ENCODE measurements at places on chromosomes 7 and 10.

GRCh38 chr10:119919271-119919670 is 26.7 kb downstream of the SEC23IP start:
- DNase-seq, result no peak

DNA sequence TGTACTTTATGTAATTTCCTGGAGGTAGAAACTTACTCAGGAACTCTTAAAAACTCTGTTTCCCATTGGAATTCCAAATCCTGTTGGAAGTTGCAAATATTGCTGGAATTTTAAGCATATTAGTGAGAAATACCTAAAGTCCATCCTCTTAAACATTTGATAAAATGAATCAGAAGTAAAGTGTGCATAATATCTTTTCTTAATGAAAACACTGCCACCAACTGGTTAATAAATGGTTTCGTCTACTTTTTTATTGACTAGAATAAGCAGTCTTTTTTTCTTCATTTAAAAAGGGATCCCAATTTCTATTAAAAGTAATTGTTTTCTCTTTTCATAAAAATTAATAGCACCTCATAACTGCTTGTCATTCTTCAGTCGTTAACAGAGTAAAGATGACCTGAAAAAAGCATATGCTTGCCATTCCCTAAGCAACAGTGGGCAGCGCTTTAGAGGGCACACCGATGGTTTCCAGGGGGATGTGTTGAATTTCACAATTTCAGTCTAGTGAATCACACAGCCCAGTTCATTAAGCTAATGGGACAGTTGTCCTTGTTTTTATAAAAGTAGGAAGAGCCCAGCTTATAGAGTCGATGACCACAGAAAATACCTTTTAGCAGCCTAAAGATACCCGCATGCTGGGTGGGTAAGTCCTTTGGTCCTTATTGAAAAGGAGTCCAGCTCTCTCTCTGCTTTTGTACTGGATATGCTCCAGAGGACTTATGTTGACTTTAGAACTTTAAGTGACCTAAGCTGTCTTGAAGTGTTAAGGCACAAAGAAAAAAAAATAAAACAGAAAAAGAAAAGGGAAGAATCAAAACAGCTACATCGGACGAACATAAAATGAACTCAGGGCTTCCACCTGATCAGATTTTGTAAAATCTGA is 28.5 kb downstream of the NPS start:
- no peak for DNase-seq

DNA sequence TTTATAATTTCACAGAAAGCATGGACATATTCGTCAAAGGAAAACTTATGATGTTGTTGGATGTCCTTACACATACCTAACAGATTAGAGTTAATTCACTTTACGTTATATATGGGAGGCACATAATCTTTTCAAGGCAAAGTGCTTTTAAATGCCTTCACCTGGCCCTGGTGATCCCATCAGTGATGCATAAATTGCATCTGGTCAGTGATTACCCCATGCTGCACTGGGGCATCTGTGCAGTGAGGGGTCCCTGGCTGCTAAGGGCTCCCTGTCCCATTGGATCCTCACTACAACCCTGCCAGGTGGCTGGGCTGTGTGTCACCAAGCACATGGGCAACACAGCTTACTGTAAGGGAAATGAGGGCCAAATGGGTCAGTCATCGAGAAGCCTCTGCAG is 441.1 kb downstream of the RPS24 start:
- DNase-seq, result no peak

DNA sequence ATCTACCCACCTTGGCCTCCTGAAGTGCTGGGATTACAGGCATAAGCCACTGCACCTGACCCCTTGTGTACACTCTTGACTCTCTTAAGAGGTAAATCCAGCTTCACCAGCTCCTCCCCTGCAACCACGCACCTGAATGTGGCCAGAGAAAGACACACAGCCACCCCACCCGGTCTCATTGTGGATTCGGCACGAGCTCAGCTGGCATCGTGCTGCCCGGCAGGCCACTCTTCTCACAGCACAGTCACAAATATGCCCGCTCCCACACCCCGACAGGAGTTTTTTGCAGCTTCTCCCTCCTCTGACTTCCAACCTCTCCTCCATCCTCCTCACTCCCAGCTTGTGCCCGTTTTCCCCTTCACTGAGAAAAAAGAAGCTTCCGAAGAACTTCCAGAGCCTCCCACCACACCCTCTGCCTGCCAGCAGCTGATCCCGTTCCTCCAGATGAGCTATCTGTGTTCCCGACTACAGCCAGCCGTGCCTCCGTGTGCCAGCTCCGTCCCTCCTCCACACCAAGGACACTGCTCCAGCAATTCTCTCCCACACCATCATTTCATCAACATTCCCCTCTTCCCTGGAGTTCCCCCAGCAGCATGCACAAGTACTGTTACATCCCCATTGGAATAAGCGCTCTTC is 8.0 kb upstream of the SMARCD3 start:
- DNase-seq, result no peak

DNA sequence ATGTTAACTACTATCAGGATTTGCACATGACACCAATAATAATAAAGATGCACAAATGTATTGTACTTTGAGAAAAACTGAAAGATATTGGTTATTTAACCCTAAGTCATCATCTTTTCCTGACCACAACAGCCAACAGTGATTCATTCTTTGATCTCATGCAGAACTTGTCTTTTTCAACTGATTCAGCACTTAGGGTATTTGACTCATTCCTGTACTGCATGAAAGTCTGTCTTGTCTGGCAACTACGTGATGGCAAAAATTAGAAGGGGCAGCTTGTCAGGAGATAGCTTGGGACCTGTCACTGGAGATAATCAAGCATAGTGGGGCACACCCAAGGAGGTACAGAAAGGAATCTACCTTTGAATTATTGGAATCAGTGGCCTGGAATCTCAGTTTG is 77.8 kb upstream of the LRRC17 start:
- no peak for DNase-seq

GRCh38 chr10:119176166-119176565 is 2.4 kb downstream of the PRDX3 start:
- no peak for DNase-seq

GRCh38 chr10:11353006-11353896 is 258.2 kb downstream of the USP6NL start:
- DNase-seq, result no peak

- DNase-seq, result no peak
Observed at GRCh38 chr7:45718464-45719330, 144.5 kb downstream of the ADCY1 start.

- no peak for DNase-seq
Observed at GRCh38 chr7:27112955-27113949, 10.8 kb upstream of the HOXA2 start.

DNA sequence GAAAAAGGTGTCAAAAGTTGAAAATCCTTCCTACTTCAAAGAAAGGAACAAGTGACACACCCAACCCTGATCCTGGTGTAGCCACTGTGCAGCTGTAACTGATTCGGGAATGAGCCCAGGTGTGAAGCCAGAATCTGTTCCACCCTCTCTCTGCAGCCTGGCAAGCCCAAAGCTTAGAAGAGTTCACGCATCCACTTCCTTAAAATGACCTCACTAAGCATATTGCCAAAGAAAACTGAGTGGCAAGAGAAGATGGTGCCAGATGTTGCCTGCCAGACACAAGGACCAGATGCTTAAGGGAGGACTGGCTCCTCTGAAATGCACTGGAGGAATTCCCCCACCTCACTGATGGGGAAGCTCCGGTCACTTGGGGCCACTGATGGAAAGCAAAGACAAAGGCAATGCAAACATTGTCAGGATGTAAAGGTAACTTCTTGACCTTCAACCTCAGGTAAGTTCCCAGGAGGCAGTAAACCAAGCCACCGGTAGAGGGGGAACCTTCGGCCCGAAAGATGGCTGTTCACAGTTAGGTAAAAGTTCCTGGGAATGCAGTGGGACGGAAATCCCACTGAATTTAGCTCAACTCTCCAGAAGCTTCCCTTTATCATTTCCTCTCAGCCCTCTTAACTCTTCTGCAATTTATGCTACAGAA is 554.9 kb downstream of the KCNMA1 start:
- DNase-seq, result no peak

- no peak for DNase-seq
Observed at GRCh38 chr10:78778444-78779338, 290.1 kb upstream of the ZMIZ1 start.

DNA sequence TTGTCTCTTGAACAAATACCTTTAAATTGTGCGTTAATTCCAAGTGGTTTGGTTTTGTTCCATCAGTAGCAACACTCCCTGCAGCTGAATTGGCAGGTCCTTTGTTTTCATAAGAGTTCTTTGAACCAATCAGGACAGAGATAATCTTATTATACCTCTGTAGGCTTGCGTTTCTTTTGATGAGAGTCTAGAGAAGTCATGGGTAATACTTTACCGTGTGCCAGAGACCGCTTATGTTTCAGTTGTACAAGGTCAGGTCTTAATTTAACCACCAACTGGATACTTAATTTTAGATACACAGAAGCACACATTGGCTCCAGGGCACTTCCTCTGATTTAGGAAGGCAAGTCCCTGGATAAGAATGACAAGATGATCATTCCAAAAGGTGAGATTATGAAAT is at the start of gene ASB15:
Gene ASB15 (plus strand): TSS at position 292 of the 400 bp plus-strand sequence. CDS start 12,682 bp downstream, outside the sequence.
- DNase-seq, result no peak

GRCh38 chr7:155804897-155805825 is 7.1 kb downstream of the SHH start:
- DNase-seq, result peak; percentile 69

DNA sequence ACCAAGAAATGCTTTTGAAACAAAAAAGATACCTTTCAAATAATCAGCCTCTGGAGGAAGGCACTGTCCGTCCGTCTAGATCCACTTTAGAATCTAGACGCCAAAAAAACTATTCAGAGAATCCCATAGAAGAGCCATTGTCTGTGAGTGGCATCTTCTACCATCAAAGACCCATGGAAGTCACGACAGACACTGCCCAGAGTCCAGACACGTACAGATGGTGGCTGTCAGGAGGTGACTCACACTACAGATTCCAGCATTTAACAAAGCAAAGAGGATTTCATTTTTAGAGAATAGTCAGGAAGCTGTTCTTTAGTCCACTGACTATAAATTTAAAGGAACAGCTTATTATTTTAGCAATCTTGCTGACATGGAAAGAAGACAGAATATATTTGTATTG is 11.7 kb downstream of the C1QL3 start:
- DNase-seq, result no peak

DNA sequence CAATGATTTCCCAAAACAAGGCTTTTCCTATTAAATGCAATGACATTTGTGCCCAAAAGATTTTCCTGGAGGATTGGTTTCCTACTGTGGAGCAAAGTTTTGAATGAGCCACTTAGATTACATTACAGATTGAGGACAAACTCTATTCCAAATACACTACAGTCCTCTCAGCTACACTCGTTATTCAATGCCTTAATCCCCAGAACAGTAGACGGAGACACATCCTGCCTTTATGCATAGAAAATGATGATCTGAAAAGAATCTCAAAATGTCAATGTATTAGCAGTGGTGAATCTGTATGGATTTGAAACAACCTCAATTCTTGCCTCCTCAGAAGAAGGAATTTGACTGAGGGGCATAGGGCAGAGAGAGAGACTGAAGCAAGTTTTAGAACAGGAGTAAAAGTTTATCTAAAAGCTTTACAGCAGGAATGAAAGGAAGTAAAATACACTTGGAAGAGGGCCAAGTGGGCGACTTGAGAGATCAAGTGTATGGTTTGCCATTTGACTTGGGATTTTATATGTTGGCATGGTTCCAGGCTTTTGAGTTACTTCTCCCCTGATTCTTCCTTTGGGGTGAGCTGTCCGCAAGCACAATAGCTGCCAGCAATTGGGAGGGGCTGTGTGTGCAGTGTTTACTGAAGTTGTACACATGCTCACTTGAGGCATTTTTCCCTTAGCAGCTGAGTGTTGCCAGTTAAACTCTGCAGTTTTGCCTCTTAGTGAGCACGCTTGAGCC is 891.9 kb upstream of the MBL2 start:
- DNase-seq, result no peak

DNA sequence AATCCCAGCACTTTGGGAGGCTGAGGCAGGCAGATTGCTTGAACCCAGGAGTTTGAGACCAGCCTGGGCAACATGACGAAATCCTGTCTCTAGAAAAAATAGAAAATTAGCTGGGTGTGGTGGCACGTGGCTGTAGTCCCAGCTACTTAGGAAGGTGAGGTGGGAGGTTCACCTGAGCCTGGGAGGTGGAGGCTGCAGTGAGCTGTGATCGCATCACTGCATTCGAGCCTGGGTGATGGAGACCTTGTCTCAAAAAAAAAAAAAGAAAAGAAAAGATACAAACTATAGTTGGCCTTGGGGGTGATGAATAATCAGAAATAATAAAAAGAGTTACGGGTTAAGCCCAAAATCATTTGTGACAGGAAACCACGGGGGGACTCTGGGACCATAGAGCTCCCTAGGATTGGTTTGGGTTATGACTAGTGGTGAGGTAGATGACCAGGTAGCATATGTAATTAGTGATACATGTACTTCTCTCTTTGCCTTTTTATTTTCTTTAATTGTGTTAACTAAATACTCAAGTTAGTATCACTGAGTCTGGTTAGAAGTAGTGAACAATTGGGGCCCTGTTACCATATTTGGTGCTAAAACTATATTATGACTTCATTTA is 10.4 kb upstream of the ASCC1 start:
- DNase-seq, result no peak

GRCh38 chr10:80090121-80090520 is 11.7 kb downstream of the TMEM254 start:
- no peak for DNase-seq

DNA sequence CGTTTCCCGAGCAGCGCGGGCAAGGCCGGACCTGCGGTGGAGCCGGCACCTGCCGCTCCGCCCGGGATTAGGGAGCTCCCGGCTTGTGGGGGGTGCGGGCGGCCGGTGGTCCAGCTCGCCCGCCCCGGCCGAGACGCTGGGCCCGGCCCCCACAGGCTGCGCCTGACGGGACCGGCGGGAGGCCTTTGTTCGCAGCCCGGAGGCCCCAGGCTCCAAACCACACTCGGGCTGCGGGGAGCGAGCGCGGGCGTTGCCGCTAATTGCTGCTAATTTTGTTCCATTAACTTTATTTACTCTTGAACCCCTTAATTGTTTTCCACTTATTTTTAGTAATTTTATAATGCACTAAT is 9.6 kb downstream of the UNCX start:
- DNase-seq, result no peak

DNA sequence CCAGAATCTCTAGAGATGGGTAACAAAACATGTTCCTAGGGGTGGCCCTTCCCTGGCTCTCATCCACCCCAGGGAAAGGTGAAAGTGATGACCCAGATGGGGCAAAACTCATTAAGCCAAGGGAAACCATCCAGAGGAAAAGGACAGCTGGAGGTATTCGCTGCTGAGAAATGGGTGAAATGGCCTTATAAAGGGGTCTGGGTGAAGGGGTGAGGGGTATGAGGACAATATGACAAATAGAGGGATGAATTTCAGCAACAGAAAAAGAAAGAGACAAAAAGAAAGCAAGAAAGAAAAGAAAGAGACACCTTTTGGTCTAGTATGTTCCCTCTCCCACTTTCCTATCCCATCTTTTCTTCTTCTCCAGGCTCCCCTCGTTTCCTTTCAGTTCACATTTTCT is 26.6 kb downstream of the ARHGAP21 start:
- no peak for DNase-seq

DNA sequence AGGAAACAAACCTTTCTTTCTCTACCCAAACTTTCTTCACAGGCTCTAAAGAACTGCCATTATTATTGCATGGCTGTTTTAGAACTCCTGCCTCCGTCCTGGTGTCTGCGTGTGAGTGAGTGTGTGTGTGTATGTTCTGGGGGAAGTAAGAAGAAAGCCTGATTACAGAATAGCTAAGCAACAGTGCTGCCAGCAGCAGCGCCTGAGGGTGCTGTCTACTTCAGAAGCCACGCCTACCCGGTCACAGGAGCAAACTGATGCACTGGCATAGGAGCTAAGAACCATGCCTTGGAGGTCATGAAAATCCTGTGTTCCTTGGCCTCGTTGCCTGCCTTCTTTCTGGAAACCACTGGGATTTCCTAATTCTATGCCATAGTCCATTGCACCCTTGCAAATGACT is 25.2 kb downstream of the LIPK start:
- no peak for DNase-seq

Measured in NCI-H1930 (cell line).